Stimulated activated CD4-positive, alpha-beta T cell treated with anti-CD3 and anti-CD28 coated beads, Interleukin-2, amount 100 ng/mL, for 24 hours (primary cell): ENCODE measurements at places on chromosomes 2 and 18.

DNA sequence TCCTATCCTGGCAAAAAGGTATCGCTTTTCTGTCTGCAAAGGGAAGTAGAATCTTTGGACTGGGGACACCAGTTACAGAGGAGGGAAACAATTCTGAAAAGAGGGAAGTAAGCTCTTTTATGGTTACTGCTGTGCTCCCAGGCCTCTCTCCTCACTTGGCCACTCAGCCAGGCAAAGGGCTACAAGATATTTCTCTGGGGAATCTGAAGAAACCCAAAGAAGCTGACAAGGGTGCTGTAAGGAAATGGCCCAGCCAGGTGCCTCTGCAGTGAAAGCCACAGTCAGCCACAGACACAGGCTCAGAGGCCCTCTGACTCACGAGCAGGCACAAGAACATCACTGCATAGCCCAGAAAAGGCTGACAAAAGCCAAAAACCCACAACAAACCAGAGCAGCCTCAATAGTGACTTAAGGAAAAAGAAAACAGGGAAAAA is 5.8 kb downstream of the HDLBP start:
- peak; percentile 67 for DNase-seq

- no peak for DNase-seq
Measured at GRCh38 chr18:57921708-57922107, 118.6 kb upstream of the ATP8B1 start.

- DNase-seq = no peak
Measured at GRCh38 chr2:51505533-51505932, 473.6 kb upstream of the NRXN1 start.

- DNase-seq = no peak
Measured at GRCh38 chr2:112866128-112866835, 29.7 kb upstream of the IL1B start.

DNA sequence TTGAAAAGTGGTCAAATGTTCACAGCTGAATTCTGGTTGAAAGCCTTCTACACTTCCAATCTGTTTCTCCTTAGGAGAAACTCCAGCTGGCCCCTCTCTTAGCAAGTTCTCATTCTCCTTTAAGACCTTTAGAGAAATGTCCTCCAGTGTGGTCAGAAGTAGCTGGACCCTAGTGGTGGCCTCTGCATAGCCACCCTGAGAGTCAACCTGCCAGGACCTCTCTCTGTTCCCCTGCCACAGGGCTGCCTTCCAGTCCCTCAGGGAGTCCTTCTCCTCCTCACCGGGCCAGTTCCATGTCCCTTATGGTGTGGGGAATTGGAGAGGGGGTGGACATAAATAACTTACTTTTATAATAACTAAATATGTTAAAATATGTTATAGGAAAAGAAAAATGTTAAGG is 200.9 kb upstream of the PKDCC start:
- DNase-seq = no peak

GRCh38 chr18:4637876-4638275 is 182.8 kb upstream of the DLGAP1 start:
- no peak for DNase-seq

GRCh38 chr2:143939626-143940330 is 580.1 kb downstream of the ZEB2 start:
- no peak for DNase-seq

- DNase-seq = no peak
Measured at GRCh38 chr2:119076713-119077112, 81.8 kb downstream of the C1QL2 start.

- DNase-seq = no peak
Measured at GRCh38 chr18:64244571-64244970, 95.7 kb upstream of the LINC00305 start.

GRCh38 chr2:144426981-144427479 is 92.9 kb downstream of the ZEB2 start:
- DNase-seq = no peak

- no peak for DNase-seq
Measured at GRCh38 chr2:105950521-105951383, 206.0 kb downstream of the NCK2 start.

GRCh38 chr2:232216028-232216427 is 162.5 kb upstream of the ALPP start:
- no peak for DNase-seq

- DNase-seq = no peak
Measured at GRCh38 chr2:145841973-145842372, 1322.1 kb upstream of the ZEB2 start.

DNA sequence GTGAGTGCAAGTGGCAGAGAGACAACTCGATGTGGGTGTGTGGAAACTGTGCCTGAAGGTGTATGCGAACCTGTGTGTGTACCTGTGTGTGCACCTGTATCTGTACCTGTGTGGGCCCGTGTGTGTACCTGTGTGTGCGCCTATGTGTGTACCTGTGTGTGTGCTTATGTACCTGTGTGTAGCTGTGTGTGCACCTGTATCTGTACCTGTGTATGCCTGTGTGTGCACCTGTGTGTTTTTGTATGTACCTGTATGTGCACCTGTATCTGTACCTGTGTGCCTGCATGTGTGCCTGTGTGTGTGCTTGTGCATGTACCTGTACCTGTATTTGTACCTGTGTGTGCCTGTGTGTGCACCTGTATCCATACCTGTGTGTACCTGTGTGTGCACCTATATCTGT is 150.6 kb downstream of the MYT1L start:
- no peak for DNase-seq

DNA sequence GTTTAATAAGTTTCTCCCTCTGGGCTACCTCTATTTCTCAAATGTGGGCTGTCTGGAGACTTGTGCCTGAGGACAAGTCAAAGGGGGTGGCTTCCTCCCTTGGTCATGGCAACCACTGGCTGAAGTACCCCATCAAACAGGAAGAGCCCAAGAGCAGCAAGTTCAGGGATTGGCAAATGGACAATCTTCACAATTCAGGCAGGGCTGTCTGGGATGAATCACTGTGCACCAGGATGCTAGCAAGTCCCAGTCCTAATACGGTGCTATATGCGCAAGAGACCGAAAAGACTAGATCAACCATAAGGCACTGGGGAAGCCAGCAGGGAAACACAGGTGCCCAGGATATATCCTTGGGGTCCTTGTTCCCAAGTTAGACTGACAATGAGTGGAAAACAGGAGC is 75.5 kb downstream of the ANTXR1 start:
- no peak for DNase-seq

DNA sequence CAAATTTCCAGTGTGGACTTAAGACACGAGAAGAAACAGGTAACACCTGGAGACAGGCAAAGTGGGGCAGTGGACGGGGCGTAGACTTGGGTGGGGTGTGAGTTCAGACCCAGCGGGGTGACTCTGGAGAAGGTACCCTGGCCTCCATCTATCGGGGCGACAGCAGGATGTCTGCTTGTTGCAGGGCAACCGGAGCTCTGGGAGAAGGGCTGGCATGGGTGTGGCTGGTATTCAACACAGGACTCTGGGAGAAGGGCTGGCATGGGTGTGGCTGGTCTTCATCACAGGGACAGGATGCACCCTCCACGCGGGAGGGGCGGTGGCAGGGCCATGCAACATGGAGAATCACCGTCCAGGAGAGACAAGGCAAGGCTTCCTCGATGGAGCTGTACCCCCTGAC is 198.5 kb downstream of the HDAC4 start:
- no peak for DNase-seq

DNA sequence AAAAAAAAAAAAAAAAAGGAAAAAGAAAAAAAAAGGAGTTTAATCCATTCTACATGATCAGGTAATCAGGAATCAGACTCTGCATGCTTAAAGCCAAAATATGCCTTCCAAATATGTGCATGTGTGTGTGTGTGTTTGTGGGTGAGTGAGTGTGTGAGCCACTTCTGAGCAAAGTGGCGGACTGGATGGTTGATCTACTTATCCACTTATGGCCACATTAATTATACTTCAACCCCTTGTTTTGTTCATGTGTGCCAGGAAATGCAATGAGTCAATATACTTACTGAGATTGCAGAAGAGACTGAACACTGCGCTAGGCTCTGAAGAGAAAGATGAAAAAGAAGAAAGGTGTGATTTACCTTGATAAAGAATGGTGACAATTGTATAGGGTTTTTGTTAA is 586.5 kb upstream of the NXPH2 start:
- DNase-seq = no peak

GRCh38 chr2:17353263-17353662 is 165.0 kb downstream of the RAD51AP2 start:
- DNase-seq = no peak

- no peak for DNase-seq
Measured at GRCh38 chr2:133734716-133735495, 166.6 kb upstream of the NCKAP5 start.

- no peak for DNase-seq
Measured at GRCh38 chr2:224984637-224985036, 57.6 kb downstream of the DOCK10 start.

GRCh38 chr2:169808221-169808620 is 9.6 kb downstream of the SSB start:
- no peak for DNase-seq

GRCh38 chr2:46663614-46664013 is 184.2 kb downstream of the TMEM247 start:
- DNase-seq = no peak

GRCh38 chr2:161245671-161246070 is 62.6 kb upstream of the PSMD14 start:
- no peak for DNase-seq

GRCh38 chr2:170996316-170996715 is 67.3 kb downstream of the GORASP2 start:
- no peak for DNase-seq
